ENCODE measurements at places on chromosomes 12 and 14. TPM values are rescaled to one million over a fixed set of nuclear protein-coding genes. Genes with fewer than 3 reads are reported as not detected.

LRP1 gene
- total RNA-seq: 4.9 TPM

WIF1 gene
- total RNA-seq: not detected

MYL6 gene
- total RNA-seq: 1,169 TPM

ZNF891 gene
- 3.9 TPM for total RNA-seq

TSPAN19 gene
- not detected for total RNA-seq

RALGAPA1 gene
- total RNA-seq: 49.7 TPM

CALM1 gene
- 687 TPM for total RNA-seq

IL31 gene
- not detected for total RNA-seq

HPD gene
- not detected for total RNA-seq

KLHL33 gene
- total RNA-seq: 3.4 TPM

DBX2 gene
- total RNA-seq: not detected

DPPA3 gene
- total RNA-seq: not detected

MUCL1 gene
- not detected for total RNA-seq

NAP1L1 gene
- total RNA-seq: 534 TPM

ISM2 gene
- 0.64 TPM for total RNA-seq

NFE2 gene
- not detected for total RNA-seq

MIP gene
- total RNA-seq: not detected

LRRC9 gene
- not detected for total RNA-seq

SLC38A4 gene
- total RNA-seq: not detected

NRIP2 gene
- not detected for total RNA-seq

ACOT4 gene
- total RNA-seq: 1.9 TPM

WASHC3 gene
- total RNA-seq: 58.0 TPM

TOMM20L gene
- total RNA-seq: not detected

SLC39A9 gene
- total RNA-seq: 40.5 TPM

RD3L gene
- not detected for total RNA-seq

OTX2 gene
- total RNA-seq: not detected

TRIM9 gene
- 1.7 TPM for total RNA-seq

FAM90A1 gene
- total RNA-seq: 0.11 TPM

FAR2 gene
- 16.9 TPM for total RNA-seq

Data from activated naive CD8-positive, alpha-beta T cell treated with anti-CD3 and anti-CD28 coated beads, Interleukin-2, amount 10 ng/mL, durations not matched to agents 7 days and 5 days (primary cell).